Colonic mucosa (tissue), 4 donors: ENCODE measurements at places on chromosomes 5 and 9. TPM values are rescaled to one million over a fixed set of nuclear protein-coding genes. Genes with fewer than 3 reads are reported as not detected.

Gene LCN15
- total RNA-seq, result not detected

Gene ZNF300
- total RNA-seq, result 2.7 TPM

Gene SEMA6A
- total RNA-seq, result 66.7 TPM

Gene SLC6A7
- 24.9 TPM for total RNA-seq

Gene GPR150
- 0.52 TPM for total RNA-seq

Gene GRM6
- total RNA-seq, result not detected

Gene C9orf152
- 80.1 TPM for total RNA-seq

DNA sequence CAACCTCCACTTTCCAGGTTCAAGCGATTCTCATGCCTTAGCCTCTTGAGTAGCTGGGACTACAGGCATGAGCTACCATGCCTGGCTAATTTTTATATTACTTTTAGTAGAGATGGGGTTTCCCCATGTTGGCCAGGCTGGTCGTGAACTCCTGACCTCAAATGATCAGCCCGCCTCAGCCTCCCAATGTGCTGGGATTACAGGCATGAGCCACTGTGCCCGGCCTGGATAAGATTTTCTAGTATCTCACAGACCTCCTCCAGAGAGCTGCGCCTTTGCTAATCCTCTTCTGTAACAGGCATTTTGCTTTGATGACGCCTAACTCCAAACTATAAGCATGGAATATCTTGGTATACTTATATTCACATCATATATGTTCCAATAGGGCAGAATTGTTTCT is 99.4 kb downstream of the FSTL4 start:
- H3K36me3 ChIP-seq, result no peaks in the 10 kb centered on the region
- no peaks in the 10 kb centered on the region for H3K4me1 ChIP-seq
- no peaks in the 10 kb centered on the region for H3K27me3 ChIP-seq

DNA sequence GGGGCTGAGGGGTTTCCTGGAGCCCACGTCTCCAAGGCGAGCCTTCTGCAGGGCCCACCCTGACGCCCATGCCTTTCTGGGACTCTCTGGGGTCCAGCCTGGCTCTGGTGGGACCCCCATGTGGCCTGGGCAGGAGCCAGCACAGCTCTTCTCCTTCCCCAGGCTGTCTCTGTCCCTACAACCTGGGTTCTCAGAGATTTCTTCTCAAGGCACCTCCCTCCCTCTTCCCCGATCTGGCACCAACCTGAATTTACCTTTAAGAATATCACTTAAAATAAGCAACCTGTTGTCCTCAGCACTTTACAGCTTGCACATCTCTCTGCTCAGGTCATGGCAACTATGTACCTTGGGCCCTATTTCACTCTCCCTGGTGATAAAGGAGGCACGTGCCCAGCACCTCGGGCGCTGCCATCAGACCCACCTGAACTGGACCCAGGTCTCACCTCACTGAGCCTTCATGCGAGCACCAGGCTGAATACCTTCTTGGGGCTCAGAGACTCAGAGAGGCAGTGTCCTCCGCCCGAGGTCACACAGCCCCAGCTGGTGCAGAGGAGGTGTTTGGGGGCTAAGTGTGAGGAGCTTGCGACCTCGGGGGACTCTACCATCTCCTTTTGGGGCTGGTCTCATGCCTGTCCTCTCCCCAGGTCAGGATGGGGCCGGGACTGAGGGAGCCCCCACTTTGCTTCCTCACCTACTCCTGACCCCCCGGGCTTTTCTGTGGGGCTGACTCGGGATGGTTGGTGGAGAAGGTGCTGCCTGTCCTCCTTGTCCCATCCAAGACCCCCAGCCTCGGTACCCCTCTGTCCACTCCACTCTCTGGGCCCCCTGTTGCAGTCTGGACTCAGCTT is 217.7 kb downstream of the C9orf50 start:
- no peaks in the 10 kb centered on the region for H3K4me1 ChIP-seq
- no peak overlapping the region for H3K4me3 ChIP-seq
- no peak overlapping the region for H3K27ac ChIP-seq
- no peaks in the 10 kb centered on the region for H3K27me3 ChIP-seq
- no peak for DNase-seq

DNA sequence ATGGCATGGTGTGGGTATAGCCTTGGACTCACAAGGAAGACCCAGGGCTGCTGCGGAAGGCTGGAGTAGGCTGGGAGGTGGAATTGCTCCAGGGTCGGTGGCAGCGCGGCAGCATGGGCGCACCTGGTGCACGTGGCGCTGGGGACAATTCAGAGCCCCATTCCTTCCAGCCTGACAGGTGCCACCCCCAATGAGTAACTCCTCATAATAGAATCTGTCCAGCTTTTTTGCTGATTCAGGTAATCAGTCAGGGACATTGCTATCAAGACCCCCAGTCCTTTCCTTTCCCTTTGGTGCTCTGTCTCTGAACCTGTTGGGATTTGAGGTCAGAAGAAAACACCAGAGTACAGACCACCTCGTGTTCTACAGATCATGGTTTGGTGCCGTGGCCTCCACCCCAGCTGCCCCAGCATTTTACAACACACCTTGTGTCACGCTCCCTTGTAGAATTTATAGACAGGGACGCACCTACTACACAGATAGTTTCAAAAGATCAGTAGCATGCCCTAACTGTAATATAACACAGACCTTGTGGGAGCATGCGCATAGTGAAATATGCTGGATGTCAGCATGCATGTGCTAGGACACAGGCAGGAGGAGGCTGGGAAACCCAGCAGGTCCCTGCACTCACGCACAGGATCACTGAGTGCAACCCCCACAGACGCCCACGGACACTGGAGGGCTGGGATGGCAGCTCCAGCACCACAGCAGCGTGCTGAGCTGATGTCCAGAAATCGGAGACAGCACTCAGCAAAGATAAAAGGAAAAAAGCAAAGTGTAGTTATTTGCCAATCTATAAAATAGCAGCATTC is 47.9 kb upstream of the CTSL start:
- no peaks in the 10 kb centered on the region for H3K27me3 ChIP-seq
- no peaks in the 10 kb centered on the region for H3K4me1 ChIP-seq
- H3K4me3 ChIP-seq, result no peak overlapping the region

DNA sequence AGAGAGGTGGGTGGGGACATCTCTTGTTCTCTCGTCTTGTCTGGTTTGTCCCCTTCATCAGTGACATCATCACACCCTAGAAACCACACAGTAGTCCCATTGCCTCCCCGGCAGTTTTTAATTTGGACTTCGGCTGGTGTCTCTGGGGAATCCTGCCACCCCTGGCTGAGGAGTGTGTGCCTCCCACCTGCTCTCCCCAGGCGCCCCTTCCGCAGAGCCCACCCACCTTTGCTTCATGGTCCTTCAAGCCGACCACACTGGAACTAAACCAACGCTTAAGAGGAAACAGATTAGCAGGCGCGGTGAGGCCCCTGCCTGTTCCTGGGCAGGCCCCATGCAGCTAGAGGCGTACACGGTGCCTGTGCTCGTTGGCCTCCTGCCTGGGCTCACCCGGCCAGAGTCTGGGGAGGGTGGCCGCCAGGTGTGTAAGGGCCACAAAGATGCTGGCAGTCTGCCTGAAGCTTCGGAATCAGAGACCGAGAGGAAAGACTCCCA is 107.6 kb upstream of the SPRY4 start:
- peak overlapping the region; percentile 9 for H3K27ac ChIP-seq
- peak; percentile 79 for DNase-seq
- H3K4me1 ChIP-seq, result no peaks in the 10 kb centered on the region
- H3K36me3 ChIP-seq, result no peaks in the 10 kb centered on the region
- H3K4me3 ChIP-seq, result no peak overlapping the region

GRCh38 chr5:151451626-151452520 is 4.5 kb downstream of the SLC36A1 start:
- no peaks in the 10 kb centered on the region for H3K27me3 ChIP-seq
- peaks cover 10% of the 10 kb centered on the region for H3K4me1 ChIP-seq
- no peaks in the 10 kb centered on the region for H3K36me3 ChIP-seq
- no peak for DNase-seq
- H3K27ac ChIP-seq, result no peak overlapping the region
- no peak overlapping the region for H3K4me3 ChIP-seq

GRCh38 chr9:111034898-111035539 is 3.3 kb downstream of the LPAR1 start:
- H3K36me3 ChIP-seq, result no peaks in the 10 kb centered on the region
- H3K4me3 ChIP-seq, result no peak overlapping the region
- no peak overlapping the region for H3K27ac ChIP-seq
- no peaks in the 10 kb centered on the region for H3K4me1 ChIP-seq

DNA sequence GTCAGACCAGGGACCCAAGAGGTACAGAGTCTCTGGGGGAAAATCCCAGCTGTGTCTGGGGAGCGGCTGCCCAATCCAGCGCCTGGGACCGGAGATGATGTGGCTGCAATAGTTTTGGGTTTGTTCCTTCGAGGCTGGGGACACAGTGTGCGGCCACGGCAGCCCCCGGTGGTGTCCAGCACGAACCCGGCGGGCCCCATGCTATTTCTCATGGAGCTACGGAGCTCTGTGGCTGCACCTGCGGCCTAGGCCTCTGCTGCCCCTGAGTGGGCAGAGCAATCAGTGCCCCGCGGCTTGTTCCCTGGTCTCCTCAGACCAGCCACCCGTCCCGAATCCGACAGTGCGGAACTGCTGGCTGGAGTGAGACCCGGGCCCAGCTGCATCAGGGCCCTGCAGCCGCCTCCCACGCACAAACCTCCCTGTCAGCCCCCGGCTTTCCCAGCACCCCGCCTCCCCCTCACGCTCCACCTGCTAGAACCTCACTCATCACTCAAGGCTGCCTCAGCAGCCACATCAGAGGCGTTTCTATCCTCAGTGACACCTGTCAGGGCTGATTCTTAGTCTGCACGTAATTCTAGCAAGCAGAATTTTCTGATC is 29.0 kb downstream of the SARDH start:
- no peaks in the 10 kb centered on the region for H3K36me3 ChIP-seq
- no peak for DNase-seq
- H3K27ac ChIP-seq, result no peak overlapping the region

- H3K27ac ChIP-seq, result no peak overlapping the region
- H3K4me1 ChIP-seq, result no peaks in the 10 kb centered on the region
- H3K27me3 ChIP-seq, result no peaks in the 10 kb centered on the region
- H3K4me3 ChIP-seq, result no peak overlapping the region
- peaks cover 6% of the 10 kb centered on the region for H3K36me3 ChIP-seq
Measured at GRCh38 chr5:138349852-138350562, 2.5 kb upstream of the KDM3B start.

GRCh38 chr5:170225326-170226128 is 7.3 kb upstream of the C5orf58 start:
- no peak overlapping the region for H3K27ac ChIP-seq
- no peak overlapping the region for H3K4me3 ChIP-seq
- no peaks in the 10 kb centered on the region for H3K4me1 ChIP-seq
- H3K36me3 ChIP-seq, result no peaks in the 10 kb centered on the region

GRCh38 chr5:134523543-134524271 is 1.8 kb upstream of the JADE2 start:
- H3K27me3 ChIP-seq, result no peaks in the 10 kb centered on the region
- H3K4me1 ChIP-seq, result peaks cover 8% of the 10 kb centered on the region
- peak overlapping the region; percentile 93 for H3K4me3 ChIP-seq
- DNase-seq, result no peak
- peak overlapping the region; percentile 91 for H3K27ac ChIP-seq
- no peaks in the 10 kb centered on the region for H3K36me3 ChIP-seq
